GM04504 (cell line): ENCODE measurements at places on chromosomes 7 and 10.

DNA sequence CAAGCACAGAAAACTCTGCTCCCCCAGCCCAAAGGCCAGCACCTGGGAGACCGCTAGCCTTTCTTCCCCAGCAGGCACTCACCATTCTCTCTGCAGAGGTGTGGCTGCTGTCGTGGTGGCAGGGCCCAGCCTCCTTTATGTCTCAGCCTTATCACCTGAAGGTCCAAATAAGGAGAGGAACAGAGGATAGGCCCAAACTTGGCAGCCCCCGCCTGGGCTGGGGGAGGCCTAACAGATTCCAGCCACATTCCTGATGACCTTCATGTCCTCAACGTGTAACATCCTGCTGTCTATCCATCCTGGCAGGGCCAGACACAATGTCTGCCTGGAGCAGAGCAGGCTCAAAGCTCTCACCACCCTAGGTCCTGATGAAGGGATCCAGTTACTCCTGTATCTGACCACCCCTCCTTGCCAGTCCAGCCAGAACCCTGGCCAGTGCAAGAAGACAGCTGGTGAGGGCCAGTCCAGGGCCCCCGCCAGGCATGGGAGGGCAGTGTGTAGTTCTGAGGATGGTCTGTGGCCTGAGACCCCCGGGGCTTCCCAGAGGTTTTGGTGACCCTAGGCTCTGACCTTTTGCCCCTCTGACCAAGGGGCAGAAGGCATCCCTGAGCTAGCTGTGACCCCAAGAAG is at the start of gene MYL7:
Gene MYL7 (minus strand): TSS at position 112 of the 630 bp plus-strand sequence. CDS start 27 bp downstream, at position 85.
- DNase-seq, result no peak

DNA sequence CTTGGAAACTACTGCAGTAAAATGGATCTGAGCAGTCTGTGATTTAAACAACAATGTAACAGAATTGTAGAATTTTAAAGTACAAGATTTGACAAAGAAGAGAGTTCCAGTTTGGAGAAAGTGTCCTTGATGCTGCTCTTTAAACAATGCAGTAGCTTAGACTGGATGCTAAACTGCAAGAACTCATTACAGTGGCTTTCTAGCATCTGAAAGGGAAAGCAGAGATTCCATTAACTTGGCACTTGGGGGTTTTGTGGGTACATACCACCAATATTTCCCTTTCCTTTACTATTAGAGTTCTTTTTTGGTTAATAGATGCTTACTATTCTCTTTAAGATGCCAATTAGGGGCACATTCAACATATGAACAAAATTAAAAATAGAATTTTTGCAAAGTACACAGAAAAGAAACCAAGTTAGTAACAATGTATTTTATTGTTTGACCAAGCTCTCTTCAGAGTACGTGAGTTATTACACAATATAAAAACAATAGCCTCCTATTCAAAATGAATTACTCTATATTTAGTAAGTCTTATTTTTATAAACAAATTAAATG is 11.9 kb downstream of the PSTK start:
- DNase-seq, result no peak

DNA sequence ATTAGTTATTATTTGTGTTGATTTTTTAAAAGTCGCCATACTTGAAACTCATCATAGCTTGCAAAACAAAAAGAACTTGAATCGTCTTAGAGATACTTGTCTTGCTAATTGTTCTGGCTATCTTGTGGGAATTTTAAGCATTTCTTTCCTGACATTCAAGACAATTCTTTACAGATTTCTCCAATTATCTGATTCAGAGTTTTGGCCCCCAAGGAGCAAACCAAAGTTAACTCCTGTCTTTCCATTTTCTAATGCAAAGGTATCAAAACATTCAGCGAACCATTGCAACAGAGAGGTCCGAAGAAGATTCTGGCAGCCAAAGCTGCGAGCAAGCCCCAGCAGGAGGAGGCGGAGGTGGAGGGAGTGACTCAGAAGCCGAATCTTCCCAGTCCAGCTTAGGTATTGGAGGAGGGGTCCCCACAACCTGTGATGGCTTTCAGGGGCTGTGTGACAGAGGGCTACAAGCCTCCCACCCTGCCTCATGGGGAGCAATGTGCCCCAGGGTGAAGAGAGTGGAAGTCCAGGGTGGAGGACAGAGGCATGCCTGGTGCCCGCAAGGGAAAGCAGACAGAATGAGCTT is 119.4 kb upstream of the STK17A start:
- DNase-seq, result no peak

GRCh38 chr10:69874449-69874848 is 72.7 kb downstream of the COL13A1 start:
- peak; percentile 81 for DNase-seq

GRCh38 chr10:115171392-115171960 is 78.3 kb downstream of the ATRNL1 start:
- DNase-seq, result peak; percentile 2

DNA sequence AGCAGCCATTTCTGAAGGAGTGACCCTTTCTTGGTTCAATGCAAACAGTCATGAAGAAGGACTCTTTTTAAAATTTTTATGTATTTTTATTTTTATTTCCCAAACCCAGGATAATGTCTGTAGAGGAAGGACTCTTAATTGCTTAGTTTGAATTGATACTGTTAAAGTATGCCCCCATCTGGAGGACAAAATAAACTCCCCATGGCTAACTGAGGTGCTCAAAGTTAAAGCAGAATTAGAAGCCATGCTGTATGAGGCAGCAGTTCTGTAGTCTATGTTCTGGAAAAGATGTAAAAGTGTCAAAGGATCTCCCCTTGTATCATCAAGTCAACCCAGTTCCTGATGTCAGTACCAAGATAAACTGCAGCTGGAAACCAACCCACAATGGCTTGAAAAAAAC is 617.9 kb upstream of the GRM3 start:
- DNase-seq, result no peak

- no peak for DNase-seq
Measured at GRCh38 chr10:42971251-42971599, 105.6 kb upstream of the RET start.

DNA sequence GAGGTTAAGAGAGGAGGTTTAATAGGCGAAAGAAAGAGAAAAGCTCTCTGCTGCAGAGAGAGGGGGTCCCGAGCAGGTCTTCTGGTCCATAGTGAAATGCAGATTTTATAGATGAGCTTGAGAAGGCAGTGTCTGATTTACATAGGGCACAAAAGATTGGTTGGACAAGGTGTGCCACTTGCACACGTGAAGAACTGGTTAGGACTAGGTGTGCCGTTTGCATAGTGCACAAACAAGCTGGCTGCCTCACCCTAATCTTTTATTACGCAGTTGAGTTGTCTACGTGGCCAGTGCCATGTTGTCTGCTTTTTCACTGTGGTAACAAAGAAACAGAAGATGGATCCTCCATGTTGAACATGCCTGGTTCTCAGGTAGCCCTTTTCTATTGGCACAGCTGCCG is 82.6 kb downstream of the AMPH start:
- DNase-seq, result no peak

DNA sequence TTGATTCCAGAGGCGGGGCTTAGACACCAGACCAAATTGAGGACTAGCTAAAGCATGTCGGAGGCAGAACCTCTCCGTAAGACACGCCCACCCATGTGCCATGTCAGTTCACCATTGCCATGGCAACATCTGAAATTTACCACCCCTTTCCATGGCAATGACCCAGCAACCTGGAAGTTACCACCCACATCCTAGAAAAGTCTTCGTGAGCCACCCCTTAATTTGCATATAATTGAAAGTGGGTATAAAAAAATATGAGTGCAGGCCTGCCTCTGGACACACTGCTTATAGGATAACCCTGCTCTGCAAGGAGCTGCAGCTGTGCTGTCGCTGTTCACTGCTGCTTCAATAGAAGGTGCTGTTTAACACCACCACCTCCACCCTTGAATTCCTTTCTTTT is 28.0 kb downstream of the TMEM270 start:
- DNase-seq, result no peak

DNA sequence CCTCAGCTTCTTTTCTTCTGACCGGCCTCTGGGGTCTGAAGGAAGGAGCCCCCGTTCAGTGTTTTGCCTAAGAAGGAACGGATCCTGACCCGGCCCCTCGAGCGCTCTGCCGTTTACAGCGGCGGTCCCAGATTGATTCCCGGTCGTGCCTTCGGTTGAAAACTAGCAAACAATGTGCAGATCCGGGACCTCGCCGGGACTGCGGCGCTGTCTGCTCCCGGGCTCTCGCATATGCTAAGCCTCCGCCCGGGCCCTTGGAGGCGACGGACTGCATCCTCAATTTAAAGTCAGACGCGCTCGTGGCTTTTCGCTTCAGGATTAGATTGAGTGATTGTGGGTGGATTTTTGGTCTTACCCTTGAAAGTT is 559 bp downstream of the DBF4 start:
- DNase-seq, result peak; percentile 35

DNA sequence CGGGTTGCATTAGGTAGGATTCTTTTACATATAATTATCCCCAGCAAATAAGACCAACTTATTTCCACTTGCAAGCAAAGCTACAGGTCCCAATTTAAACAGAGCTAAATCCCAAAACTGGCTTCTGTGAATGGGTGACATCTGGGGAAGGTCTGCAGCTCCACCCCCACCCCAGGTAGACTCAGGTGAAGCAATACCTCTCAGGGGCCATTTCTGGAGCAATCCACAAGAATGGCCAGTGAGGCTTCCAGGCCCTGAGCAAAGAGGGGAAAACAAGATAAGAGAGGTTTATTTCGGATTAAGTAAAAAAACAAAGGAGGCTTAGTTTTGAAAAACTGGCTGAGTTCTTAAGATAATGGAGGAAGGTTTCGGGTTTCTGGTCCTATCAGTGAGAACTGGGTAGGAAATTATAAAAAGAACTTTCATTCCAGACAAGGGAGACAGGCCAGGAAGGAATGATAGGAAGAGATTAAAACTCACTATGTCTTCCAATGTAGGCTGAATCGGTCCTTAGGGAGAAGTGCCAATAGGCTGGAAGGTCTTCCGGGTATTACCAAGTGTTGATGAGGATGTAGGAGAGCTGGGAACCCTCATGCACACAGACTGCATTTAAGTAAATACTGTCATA is 25.4 kb downstream of the SH3PXD2A start:
- no peak for DNase-seq

- DNase-seq, result no peak
Measured at GRCh38 chr10:29248158-29248557, 40.7 kb upstream of the LYZL1 start.

GRCh38 chr10:70809726-70810125 is 6.0 kb upstream of the SGPL1 start:
- DNase-seq, result no peak

GRCh38 chr7:155258226-155258560 is 39.5 kb upstream of the INSIG1 start:
- peak; percentile 90 for DNase-seq

- DNase-seq, result no peak
Measured at GRCh38 chr10:96413151-96413787, 54.5 kb upstream of the OPALIN start.

GRCh38 chr10:48568131-48568530 is 36.7 kb downstream of the ARHGAP22 start:
- DNase-seq, result no peak

GRCh38 chr7:105664816-105665525 is 83.7 kb upstream of the EFCAB10 start:
- DNase-seq, result peak; percentile 29

GRCh38 chr10:124259139-124259825 is 159.4 kb downstream of the OAT start:
- no peak for DNase-seq

DNA sequence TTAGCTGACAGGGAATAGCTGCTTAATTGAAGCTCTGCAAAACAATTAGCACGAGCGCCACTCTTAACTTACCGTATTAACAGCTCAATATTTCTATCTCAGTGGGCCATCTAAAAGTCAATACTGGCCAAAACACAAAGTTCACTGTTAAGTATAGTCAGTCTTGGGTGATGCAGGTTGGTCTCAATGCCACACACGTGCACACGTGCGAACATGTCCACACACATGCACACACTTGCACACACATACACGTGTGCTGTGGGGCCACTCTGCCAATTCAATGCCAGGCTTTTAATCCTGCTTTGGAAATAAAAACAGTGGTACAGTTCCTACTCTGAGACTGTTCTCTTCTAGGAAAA is 105.1 kb downstream of the GRB10 start:
- DNase-seq, result no peak

DNA sequence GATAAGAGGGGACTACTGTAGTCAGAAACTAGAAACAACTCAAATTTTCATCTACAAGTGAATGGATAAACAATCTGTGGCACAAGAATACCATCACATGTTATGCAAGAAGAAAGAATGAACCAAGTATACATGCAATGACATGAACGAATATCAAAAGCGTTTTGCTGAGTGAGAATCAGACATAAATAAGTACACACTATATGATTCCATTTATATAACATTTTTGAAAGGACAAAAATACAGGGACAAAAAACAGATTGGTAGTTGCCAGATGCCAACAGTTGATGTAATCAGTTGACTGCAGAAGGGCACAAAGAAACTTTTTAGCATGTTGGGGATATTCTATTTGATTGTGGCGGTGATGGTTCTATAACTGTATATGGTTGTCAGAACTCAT is 33.6 kb downstream of the CTNNA3 start:
- no peak for DNase-seq

GRCh38 chr7:155173905-155174304 is 103.8 kb downstream of the HTR5A start:
- DNase-seq, result no peak

DNA sequence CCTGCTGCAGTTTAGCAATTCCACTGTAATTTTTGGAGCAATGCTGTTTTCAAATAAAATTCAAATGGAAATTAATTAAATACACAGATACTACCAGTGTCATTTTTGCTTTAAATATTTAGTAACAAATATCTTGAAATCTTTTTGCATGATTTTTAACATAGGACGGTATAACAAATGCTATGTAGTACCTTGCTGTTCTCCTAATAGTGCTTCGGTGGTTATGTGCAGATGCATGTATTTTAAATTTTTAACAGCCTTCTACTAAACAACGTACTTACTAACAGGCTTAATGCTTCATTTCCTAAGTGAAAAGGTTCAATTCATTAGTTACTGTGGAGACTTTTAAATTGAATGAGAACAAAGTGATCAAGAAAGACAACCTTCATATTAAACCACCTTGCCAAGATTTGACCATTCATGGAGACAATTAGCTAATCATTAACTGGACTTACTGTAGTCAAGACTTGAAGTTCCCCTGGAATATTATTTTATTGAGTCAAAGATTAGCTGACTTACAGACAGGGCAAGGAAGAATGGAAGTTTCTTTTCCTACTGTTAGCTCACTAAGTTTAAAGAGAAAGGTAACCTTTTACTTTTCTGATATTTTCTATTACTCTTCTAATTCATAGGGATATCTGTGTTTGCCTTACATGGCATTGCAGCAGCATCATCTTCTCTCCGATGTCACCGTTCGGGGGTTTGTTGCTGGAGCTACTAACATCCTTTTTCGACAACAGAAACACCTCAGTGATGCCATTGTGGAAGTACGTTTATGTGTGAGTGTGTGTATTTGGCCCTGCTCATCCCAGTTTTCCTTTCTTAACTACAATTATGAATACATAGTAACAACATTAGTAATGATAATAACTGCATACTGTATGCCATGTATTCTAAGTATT is 74.3 kb downstream of the AVL9 start:
- no peak for DNase-seq
